ENCODE measurements at places on chromosomes 1 and 21.

DNA sequence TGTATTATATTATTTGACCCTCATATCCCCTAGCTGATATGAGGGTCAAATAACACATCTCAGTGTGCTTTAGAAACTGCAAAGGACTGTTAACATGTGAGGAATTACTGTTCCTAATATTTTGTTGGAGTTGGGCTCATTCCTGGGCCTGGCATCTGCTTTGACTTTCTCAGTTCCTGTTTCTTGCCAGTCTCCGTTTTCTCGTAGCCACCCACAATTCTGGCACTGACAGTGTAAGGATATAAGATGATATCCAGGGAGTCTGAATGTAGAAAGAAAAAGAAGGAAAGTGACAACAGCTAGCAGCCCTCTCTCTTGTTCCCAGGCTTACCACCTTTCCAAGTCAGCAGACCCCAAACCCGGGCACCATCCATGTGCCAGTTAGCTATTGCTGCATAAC, 54.4 kb upstream of the SCMH1 start:
- no peak for DNase-seq

GRCh38 chr1:199862047-199862446, 165.5 kb upstream of the NR5A2 start:
- DNase-seq, result no peak

DNA sequence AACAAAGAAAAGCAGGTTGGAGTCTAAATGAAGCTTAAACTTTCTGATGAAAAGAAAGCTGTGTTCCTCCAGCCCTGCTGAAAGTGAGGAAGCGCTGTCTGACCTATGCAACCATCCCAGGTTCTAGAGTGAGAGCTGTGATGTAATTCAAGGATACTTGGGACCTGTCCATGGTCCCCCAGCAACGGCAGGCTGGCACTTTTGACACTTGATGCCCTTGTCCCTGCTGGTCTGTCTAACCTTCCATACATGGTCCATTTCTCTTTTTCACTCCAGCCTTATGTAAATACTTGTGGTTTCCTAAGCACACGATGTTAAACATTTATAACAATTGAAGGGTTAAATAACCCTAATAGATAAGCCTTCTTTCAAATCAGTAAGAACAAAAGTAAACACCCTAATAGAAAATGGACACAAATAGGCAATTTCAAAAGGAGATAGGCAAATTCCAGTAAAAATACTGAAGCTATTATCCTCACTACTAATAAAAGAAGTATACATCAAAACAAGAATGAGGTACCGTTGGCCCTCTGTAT, 17.7 kb upstream of the KDM4A start:
- peak; percentile 97 for DNase-seq

- DNase-seq, result no peak
These were observed 27.3 kb downstream of the PTTG1IP start for GRCh38 chr21:44846224-44846484.

- peak; percentile 56 for DNase-seq
These were observed 274.5 kb downstream of the CTH start for GRCh38 chr1:70685300-70686286.

DNA sequence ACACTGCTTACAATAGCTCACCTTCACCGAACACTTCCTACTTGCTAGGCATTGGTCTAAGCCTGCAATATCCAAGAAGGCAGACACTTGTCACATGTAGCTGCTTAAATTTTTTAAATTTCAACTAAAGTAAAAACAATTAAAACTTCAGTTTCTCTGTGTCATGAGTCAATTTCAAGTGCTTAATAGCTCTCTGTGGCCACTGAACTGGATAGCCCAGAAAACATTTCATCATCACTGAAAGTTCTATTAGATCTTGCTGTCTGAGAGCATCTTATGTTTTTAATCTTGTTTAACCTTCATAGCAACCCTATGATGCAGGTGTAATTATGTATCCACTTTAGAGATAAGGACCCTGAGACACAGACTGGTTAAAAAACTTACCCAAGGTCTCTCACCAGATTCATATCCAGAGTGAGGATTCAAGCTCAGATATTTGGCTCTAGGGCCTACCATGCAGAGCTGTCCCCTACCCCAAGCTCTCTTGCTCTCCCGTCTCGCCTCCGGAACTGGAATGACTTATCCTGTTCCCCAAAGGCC, 2.6 kb upstream of the FCRL6 start:
- DNase-seq, result no peak

Measured in NCI-H2029 (cell line).